ENCODE measurements at places on chromosomes 3 and 15.

- DNase-seq, result no peak
Measured at GRCh38 chr15:93041159-93041547, 47.9 kb downstream of the RGMA start.

DNA sequence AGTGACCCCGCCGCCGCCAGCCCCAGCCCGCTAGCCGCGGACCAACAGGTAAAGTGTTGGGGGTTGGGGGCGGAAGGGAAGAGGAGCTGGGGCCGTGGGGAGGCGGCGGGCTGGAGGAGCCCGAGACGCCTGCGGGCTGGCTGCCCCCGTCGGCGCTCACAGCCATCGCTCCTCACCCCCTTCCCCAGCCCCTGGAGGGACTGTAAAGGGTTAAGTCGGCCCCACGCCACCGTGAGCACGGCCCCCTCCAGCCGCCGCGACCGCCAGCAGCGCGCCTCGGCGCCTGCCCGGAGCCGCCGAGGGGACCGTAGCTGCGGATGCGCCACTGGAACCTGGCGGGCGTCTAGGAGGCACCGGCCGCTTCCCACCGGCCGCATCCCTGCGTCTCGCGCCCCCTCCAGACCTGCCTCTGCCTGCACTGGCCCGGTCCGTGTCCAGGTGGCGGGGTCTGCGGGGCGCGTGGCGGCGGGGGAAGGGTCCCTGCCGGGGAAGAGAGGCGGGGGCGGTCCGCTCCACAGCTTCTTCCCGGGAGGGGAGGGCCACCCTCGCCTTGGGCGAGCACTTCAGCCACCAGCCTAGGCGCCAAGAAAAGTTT is 522 bp downstream of the MED12L start:
- no peak for DNase-seq

GRCh38 chr15:59176653-59177316 is 29.9 kb upstream of the LDHAL6B start:
- DNase-seq, result no peak

DNA sequence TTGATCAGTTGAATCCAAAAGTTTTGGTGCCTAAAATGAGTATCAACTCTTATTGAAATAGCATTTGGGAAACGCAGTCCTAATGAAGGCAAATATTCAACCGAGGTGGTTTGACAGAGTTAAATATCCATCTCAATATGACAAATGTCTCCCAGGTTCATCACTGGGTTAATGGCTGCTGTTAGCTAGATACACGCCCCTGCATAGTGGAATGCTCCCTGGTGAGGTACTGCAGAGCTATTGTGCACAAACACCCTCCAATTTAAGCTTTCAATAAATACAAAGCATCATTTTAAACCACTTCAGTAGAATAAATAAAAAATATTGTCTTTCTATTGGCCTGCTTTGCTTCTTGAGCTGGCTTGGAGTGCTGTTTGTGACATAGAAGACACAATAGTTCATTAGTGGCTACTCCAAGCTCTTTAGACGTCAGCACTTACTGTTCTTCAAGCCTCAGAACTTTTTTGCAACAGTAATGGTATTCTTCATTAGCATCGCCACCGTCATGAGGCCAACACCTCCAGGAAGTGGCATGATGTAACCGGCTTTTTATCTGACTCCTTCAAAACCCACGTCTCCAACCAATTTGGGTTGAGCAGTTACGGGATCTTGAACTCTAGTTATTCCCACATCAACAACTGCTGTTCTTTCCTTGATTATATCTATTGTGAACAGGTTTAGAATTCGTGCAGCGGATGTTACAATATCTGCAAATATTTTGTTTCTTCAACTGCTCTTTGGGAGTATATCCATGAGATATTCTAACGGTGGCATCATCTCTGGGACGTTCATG is 1159.6 kb upstream of the EPHA6 start:
- no peak for DNase-seq
